ENCODE measurements at places on chromosomes 1 and 21. TPM values are rescaled to one million over a fixed set of nuclear protein-coding genes. Genes with fewer than 3 reads are reported as not detected.
A peak's percentile ranks its signal among the peaks of the same experiment; 100 is the strongest.

DNA sequence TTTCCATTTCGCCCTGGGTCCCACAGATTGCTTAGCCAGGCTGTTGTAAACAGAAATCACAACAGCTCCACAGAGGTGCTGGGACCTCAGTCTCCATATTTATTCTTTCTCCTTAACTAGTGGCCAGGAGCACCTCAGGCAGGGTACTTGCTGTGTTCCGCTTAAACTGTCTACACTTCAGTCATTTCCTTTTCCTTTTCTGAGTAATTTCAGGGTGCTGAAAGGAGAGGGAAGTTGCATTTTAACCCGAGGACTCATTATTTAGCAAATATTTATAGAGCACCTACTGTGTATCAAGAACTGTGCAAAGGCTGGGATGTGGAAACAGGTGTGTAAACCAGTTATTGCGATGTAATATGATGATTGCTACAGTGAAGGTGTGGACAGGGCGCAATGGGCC lies 41.9 kb downstream of the ACP6 start:
- DNase-seq, result no peak

DNA sequence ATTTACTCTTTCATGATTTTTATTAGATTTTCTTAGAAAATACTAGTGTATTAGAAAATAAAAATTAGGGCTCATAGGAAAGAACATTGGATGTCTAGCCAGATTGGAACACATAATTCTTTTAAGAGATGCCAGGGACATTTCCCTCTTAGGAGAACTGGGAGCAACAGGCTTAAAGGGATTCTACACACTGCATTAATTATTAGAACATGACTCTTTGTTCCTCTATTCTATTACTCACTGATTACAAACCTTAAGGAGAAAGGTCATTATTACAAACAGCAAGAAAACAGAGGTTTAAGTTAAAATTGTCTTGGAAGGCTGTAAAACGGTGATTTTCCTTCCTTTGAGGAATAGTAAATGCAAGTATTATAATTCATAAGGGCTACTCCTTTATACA lies 32.9 kb upstream of the VAV3 start:
- peak; percentile 36 for DNase-seq

GRCh38 chr1:61461406-61462384 lies 263.2 kb downstream of the TM2D1 start:
- no peak for DNase-seq

GRCh38 chr1:168430321-168430720 lies 113.5 kb downstream of the XCL2 start:
- DNase-seq, result no peak

DNA sequence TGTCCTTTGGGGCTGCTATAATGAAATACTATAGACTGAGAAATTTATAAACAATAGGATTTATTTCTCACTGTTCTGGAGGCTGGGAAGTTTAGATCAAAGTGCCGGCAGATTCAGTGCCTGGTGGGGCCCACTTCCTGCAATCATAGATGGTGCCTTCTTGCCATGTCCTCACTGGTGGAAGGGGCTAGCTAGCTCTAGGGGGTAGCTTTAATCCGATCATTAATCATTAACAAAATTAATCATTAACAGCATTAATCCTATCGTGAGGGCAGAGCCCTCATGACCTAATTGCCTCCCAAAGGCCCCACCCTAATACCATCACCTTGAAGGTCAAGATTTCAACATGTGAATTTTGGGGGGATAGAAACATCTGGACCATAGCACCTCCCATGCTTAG lies 124.3 kb downstream of the TRABD2B start:
- peak; percentile 31 for DNase-seq

DNA sequence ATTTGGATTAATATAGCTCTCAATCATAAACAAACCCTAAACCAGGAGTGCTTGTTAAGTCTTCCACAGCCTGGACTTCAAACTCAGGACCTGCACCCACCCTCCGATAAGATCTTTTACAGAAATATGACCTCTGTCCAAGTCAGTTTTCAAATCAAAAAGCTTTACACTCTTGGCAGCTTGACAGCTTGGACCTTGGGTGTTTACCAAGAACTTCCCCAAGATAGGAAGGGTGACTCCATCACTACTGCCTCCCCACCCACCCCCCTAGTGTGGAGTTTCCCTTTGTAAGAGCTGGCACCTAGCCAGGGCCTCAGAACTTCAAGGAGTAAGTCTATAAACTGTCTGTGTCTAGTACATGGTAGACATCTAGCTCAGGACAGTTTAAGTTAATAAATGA lies 9.6 kb downstream of the BCAR3 start:
- peak; percentile 75 for DNase-seq

DNA sequence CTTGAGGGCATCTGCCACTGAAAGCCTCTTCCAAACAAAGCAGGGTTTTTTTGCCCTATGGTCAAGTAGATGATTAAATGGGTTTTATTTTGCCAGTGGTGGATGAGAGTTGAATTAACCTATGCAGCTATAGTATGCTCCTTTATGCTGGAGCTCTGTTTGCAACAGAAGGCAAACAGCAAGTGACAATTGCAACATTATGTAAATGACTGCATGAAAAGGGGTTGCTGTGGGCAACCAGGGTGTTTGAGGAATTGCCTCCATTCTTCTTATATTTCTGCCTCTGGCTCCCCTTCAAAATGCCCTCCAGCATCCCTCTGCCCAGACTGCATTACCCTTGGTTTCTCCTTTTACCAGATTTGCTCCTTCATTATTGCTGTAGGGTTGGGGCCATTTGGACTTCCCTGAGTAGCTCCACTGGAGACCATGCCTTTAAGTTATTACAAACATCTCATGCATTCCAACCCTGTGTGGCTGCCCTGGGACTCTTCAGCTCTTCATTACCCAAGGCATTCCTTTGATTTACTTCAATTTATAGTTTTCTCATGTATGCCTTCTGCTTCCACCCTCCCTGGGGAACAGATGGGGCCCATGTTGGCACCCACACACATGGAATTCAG lies 398.4 kb downstream of the PRDM2 start:
- no peak for DNase-seq

DNA sequence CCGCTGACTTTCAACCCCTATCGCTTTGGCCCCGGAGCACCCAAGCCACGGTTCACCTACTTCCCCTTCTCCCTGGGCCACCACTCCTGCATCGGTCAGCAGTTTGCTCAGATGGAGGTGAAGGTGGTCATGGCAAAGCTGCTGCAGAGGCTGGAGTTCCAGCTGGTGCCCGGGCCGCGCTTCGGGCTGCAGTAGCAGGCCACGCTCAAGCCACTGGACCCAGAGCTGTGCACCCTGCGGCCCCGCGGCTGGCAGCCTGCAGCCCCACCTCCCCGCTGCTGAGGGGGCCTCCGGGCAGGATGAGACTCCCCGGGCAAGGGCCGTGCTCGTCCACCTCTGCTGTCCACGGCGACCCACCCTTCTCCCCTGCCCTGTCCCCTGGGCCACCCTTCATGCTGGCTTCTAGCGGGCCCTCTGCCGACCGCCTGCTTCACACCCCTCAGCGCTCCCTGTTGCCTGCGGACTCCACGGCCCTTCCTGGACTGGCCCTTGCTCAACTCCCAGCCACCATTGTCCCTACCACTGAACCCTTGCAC lies 92.2 kb upstream of the TRABD2B start:
- DNase-seq, result no peak

GRCh38 chr1:10304295-10304694 lies 93.9 kb downstream of the KIF1B start:
- DNase-seq, result no peak

GRCh38 chr1:37945743-37946702 lies 830 bp downstream of the INPP5B start:
- peak; percentile 65 for DNase-seq

DNA sequence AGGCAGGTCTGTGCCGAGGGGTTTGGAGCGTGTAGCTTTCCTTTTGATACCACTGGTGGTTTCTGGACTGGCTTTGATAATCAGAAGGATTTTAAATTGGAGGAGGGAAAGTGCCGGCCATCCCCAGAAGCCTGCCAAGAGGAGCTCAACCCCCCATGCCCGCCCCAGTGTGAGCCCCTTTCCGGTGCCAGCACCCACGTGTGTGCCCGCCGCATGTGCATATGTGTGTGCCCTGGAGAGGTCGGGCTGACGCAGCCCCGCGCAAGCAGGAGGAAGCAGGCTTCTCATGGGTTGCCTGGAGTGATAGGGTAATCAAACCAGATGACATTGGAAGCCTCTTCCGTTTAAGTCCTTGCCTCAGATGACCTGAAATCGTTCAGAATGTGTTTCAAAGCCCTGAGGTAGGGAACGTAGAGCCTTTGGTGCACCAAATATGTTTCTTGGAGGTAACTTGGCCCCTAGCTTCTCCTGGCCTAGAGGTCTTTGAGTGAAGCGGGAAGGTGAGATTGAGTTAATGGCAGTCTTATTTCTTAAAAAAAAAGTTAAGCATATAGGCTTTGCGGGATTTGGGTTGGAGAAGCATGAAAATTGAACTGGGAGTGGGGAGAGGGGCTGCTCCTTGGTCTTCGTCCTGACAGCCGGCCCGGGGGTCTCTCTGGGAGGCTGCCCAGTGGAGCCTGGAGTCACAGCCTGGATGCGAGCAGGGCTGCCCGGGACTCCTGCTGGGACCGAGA lies 34.1 kb upstream of the ARHGEF16 start:
- no peak for DNase-seq

GRCh38 chr1:186871784-186872183 lies 43.0 kb downstream of the PLA2G4A start:
- DNase-seq, result no peak

DNA sequence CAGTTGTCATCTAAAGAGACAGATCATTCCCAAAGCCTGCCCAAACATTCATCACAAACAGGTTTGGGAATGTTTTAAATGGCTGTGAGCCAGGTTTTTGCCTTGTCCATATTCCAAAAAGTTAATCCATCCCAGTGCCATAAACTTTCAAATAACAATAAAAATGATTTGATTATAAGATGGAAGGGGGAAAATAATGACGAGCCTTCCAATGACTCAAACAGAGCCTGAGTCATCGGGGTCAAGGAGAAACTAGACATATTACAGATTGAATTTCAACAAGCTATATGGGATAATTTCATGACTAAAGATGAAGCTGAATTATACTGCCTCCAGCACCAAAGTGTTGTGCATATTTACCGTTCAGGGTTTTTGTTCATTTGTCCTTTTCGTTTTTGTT lies 195.8 kb upstream of the PKN2 start:
- DNase-seq, result no peak

GRCh38 chr1:219039017-219039681 lies 134.5 kb upstream of the LYPLAL1 start:
- DNase-seq, result peak; percentile 15

GRCh38 chr1:181190364-181191035 lies 102.0 kb downstream of the IER5 start:
- DNase-seq, result peak; percentile 33

DNA sequence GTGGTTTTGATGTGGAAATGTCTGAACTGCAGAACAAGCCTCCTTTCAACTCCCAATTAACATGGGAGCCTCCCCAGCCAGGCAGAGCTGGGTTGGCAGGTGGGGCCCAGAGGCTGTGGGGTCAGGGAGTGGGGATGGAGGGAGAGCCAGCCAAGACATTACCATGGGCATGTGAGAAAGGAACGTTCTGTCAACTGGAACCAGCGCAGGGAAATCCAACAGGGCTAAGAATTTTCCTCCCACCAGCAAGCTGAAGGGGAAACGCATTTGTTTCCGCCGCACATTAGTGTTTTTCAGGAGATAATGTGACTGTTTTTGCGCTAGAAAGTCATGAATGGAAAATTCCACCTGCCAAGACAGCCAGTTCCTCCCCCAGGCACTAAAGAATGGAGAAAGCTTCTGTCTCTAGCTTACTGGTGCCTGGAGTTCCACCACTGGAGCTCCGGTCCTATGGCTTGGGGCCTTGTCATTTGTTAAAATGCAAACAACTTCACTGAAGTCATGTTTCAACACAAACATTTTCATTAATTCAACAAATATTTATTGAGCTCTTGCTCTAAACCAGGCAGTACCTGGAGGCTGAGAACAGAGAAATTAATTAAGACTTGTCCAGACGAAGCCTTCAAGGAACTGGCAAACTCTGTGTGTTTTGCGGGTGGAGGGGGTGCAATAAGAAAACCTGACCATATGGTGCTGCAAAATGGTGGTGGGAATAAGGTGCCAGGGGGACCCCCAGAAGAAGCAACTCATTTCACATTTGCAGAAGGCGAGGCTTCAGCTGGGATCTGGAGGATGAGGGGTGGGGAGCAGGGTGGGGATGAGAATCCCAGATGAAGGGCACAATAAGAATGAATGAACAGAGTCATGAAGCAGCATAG lies 305.1 kb downstream of the MATN1 start:
- DNase-seq, result no peak

GRCh38 chr1:245551536-245551935 lies 396.8 kb downstream of the KIF26B start:
- DNase-seq, result no peak

GRCh38 chr1:60277269-60277668 lies 203.7 kb upstream of the C1orf87 start:
- DNase-seq, result no peak

DNA sequence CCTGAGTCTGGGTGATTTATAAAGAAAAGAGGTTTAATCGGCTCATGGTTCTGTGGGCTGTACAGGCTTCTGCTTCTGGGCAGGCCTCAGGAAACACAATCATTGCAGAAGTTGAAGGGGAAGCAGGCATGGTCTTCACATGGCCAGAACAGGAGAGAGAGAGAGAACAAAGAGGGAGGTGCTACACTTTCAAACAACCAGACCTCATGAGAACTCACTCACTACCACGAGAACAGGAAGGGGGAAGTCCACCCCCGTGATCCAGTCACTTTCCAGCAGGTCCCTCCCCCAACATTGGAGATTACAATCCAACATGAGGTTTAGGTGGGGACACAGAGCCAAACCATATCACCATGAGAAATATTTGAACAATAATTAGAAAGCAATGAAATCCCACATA lies 222.9 kb downstream of the FAM72C start:
- no peak for DNase-seq

DNA sequence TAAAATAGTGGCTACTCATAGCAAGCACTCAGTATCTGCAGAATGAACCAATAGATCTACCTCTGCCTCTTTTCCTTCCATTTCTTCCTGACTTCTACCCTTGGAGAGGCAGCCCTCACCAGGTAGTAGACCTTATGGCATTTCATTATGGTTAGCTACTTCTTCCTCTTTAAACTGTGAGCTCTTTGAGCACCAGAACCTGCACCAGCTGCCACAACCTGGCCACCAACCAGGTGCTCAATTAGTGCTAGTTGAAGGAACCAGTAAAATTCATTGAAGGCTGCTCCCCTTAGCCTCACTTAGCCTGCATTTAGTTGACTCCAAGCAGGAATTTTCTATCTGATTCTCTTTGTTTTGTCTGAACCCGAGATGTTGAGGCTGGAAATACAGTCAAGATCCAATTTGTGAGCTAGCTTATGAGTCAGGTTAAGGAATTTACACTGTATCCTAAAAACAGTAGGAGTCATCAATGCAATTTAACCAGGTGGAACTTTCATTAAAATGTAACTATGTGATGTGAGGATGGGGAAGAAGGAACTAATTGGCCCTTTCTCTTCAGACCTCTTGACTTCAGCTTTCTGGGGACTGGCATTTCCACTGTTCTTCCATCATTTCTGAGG lies 81.5 kb upstream of the UBE2U start:
- DNase-seq, result peak; percentile 91

FCER1A gene
- total RNA-seq, result not detected

TSPEAR gene
- total RNA-seq, result not detected

LMNA gene
- total RNA-seq, result 617 TPM

APCS gene
- total RNA-seq, result not detected

HP1BP3 gene
- 173 TPM for total RNA-seq

WNT3A gene
- total RNA-seq, result not detected

Measured in renal cortical epithelial cell (primary cell).